ENCODE measurements at places on chromosomes 3 and 15.

- no peak for DNase-seq
Measured at GRCh38 chr15:38642689-38643270, 78.2 kb upstream of the RASGRP1 start.

DNA sequence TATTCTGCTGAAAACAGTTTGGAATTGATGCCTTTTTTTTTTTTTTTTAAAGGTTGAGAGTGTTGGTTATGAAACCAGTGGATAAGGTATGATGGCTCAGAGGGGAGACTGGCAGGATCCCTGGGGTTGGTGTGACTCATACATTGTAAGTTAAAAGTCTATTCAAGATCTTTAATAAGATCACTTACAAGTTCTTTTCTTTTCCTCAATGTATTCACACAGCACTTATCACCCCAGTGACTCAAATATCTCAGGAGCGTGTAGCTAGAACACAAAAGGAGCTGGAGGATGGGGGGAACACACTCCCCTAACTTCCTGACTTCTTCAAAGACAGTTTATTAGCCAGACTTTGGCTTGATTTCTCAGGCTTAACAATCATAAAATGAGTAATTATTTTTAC is 285.3 kb downstream of the SV2B start:
- DNase-seq = no peak

DNA sequence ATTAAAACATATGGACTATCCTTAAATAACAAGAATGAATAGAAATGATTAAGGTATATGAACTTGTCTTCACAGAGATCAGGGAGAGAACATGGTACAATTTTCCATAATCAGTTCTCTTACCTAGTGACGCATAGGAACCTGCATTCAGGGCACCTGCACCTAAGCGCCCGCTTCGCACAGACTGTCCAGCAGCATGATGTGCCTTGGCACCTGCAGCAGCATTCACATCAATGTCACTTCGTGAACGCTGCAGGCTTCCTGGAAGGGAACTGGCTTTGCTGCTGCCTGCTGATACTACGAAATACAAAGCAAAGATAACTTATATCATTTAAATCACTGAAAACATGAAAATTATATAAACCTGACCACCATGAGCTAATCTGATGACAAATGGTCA is 115.2 kb downstream of the CLASP2 start:
- no peak for DNase-seq

- no peak for DNase-seq
Measured at GRCh38 chr3:49733551-49733950, 9.8 kb upstream of the GMPPB start.

DNA sequence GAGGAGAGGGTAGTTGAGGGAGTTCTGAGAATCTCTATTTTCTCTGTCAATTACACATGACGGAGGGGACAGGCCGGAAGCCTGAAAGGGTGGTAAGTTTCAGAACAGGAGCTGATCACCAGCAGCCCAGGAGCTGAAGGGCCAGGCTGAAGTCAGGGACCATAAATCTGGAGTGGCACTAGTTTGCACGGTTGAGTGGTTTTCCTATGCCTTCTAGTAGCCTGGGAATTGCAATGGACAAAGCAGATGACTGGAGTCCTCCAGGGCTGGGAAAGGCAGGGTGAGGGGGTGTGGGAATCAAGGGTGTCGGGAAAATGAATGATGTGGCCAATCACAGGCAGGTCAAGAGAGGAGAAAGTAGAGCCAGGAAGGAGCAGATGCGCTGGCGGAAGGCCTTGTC is 72.5 kb downstream of the MAGEF1 start:
- no peak for DNase-seq

GRCh38 chr3:2024713-2025112 is 74.0 kb upstream of the CNTN4 start:
- no peak for DNase-seq

GRCh38 chr15:39312984-39313383 is 267.9 kb upstream of the THBS1 start:
- no peak for DNase-seq

DNA sequence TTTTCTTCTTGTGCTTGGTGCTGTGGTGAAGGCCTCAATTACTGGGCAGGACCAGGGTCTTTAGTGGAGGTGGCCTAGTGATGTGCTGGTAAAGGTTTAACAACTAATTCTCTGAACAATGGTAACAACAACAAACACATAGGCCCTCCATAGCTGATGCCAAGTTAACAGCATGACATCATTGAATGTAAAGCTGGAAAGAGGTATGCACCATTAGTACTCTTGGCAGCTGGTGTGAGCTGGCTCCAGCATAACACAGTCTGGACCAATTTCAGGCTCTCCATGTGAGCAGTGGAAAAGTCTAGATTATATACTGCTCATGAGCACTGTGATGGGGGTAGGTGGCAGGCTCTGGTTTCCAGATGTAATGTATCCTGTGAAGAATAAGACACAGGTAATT is 61.8 kb downstream of the SLC7A14 start:
- no peak for DNase-seq

DNA sequence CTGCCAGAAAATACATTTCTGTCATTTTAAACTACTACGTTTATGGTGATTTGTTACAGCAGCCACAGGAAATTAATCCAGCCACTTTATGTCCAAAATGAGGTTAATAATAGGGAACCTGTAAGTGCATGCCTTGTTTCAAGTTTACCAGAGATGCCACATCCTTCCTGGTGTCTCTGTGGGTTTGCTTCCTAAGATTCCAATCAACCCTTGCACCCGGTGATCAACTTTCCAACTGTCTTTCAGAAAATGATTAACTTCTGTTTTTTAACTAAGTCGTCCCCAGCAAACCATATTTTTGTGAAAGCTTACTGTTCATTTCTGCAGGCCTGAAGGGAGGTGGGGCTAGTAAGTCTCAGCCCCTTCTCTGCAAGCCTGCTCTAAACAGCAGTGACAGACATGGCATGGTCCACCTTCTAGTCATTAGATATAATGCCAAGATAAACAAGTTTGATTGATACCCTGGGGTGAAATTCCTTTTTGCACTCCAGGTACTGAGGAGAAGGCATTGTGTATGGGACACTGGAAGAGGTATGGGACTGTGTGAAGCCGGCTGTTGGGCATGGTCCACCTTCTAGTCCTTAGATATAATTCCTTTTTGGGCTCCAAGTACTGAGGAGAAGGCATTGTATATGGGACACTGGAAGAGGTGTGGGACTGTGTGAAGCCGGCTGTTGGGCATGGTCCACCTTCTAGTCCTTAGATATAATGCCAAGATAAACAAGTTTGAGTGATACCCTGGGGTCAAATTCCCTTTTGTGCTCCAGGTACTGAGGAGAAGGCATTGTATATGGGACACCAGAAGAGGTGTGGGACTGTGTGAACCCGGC is 11.1 kb upstream of the TMC3 start:
- DNase-seq = peak; percentile 56

DNA sequence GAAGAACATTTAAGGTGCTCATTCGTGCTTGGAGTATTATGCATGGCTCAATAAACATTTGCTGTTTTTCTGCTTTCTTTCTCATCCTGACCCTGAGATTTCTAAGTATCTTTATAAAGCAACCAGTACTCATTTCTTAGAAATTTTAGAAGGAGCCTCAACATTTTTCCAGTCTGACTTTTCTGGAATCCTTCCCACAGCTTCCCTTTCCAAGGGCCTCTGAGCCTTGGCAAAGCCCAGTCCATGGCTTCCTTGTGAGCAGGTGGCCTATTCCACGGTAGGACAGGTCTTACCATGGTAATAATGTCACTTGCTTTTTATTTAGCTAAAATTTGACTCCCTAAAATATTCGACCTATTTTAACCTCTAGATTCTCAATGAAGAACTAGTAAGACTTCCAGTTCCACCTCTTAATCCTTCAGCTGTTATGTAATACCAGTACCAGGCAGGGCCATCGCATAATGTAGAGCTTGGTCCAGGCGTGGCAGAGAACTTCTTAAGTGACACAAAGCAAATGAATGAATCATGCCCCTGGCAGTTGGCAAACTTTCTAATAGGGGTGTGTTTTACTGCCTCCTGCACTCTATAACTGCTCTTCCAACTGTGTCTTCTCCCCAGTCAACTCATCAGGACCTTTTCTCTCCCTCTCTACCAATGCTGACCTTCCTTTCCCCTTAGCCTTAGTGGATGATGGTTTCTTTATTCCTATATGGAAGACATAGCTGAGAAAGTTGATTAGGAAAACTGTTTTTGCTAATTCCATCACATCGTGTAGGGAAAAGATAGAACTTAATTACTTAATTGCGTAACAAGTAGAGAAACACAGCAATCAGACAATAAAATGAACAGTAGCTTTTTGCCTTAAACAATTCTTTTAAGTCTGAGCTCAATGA is 894 bp upstream of the TM4SF4 start:
- DNase-seq = peak; percentile 93

- no peak for DNase-seq
Measured at GRCh38 chr3:29525254-29525881, 244.5 kb downstream of the RBMS3 start.

- no peak for DNase-seq
Measured at GRCh38 chr3:48372377-48372770, 355 bp downstream of the FBXW12 start.

GRCh38 chr15:68210821-68211655 is 5.9 kb upstream of the CALML4 start:
- no peak for DNase-seq

- DNase-seq = no peak
Measured at GRCh38 chr15:78023865-78024518, 53.5 kb downstream of the TBC1D2B start.

DNA sequence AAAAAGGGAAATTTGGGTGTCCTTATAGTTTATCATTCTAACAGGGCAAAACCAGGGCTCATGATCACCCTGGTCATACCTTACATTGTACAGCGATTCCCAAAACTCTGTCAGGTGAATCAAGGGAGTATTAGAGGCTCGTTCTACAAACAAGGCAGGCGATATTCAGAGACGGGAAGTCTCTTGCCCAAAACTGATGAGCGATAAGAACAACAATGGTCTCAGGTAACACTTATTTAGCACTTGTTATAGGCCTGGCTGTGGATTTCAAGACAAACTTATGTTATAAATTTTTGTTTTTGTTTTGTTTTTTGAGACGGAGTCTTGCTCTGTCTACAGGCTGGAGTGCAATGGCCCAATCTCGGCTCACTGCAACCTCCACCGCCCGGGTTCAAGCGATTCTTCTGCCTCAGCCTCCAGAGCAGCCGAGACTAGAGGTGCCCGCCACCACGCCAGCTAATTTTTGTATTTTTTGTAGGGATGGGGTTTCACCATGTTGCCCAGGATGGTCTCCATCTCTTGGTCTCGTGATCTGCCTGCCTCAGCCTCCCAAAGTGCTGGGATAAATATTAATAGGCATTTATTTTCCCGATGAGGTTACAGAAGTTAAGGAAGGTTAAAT is 12.8 kb downstream of the BCL2L10 start:
- no peak for DNase-seq

GRCh38 chr15:56491110-56491722 is 26.3 kb upstream of the MNS1 start:
- DNase-seq = peak; percentile 83

DNA sequence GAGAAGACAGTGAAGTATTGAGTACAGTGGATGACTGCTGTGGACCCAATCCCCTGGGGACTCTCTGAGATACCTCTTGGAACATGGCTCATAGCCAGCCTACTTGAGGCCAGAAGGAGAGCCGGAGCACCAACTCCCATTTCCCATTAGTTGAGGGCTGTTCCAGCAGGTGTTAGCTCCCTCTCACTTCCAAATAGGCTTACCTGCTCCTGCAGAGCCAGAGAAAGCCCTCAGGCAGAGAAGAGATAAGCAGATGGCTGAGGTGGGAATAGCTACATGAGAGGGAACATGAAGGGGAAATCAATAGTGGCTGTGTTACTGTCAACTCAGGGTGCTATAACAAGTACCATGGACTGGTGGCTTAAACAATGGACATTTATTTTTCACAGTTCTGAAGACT is 4.6 kb upstream of the CCK start:
- no peak for DNase-seq

- no peak for DNase-seq
Measured at GRCh38 chr15:52464040-52464439, 64.6 kb downstream of the MYO5A start.

GRCh38 chr3:78139166-78139565 is 1099.3 kb downstream of the ROBO2 start:
- no peak for DNase-seq

GRCh38 chr15:42133886-42134502 is 22.4 kb downstream of the PLA2G4F start:
- peak; percentile 42 for DNase-seq

GRCh38 chr3:45506751-45507391 is 87.7 kb upstream of the LIMD1 start:
- no peak for DNase-seq

- DNase-seq = peak; percentile 38
Measured at GRCh38 chr15:60591496-60592370, 112.8 kb upstream of the ICE2 start.

DNA sequence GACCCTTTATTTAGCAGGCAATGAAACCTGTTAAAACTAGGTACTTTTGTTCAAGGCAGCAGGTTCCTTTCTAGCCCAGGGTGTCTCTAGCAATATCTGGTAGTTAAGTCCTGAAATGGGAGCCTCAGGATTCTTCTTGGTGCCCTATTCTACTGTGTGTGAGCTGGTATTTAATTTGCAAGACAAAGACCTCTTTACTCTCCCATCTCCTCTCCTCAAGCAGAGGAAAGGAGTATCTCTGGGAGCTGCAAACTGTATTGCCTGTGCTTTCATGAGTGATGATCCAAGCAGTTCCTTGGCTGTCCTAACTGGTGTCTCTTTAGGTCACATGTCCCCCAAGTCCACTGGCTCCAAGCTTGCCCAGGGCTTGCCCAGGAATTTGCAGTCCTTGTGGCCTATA is 188.2 kb downstream of the SI start:
- DNase-seq = no peak

GRCh38 chr3:123165163-123165562 is 36.6 kb upstream of the SEC22A start:
- DNase-seq = no peak

- peak; percentile 74 for DNase-seq
Measured at GRCh38 chr15:66780172-66780972, 78.3 kb downstream of the SMAD6 start.

GRCh38 chr3:62368705-62369475 is 4.5 kb downstream of the FEZF2 start:
- no peak for DNase-seq

DNA sequence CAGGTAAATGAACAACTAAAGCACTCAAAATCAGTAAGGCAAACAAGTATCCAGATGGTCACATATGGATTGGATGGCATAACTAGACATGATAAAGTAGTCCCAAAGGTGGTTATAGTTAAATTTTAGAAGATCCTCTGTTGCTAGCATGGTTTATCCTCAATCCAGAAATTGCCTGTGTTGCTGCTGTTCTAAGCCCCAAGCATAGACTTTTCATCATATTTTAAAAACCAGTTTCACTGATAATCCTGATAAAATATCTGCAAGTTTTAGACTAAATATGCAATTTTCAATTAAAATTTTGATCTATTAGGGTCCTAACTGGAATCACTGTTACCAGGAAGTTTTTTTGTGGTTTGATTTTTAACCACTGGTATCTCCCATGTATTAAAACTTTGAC is 35.4 kb downstream of the MBNL1 start:
- no peak for DNase-seq

- DNase-seq = no peak
Measured at GRCh38 chr3:195692354-195692685, 28.5 kb upstream of the MUC20 start.

GRCh38 chr15:67077641-67078215 is 12.3 kb downstream of the SMAD3 start:
- peak; percentile 74 for DNase-seq

- peak; percentile 24 for DNase-seq
Measured at GRCh38 chr3:123027292-123028232, at the start of gene SEMA5B. SEMA5B (minus strand) TSS chr3:123027763; CDS start chr3:122961263, 66,500 bp downstream.

GRCh38 chr3:112365035-112365434 is 32.1 kb downstream of the CD200 start:
- no peak for DNase-seq
